ENCODE measurements at places on chromosomes 12 and 14.

DNA sequence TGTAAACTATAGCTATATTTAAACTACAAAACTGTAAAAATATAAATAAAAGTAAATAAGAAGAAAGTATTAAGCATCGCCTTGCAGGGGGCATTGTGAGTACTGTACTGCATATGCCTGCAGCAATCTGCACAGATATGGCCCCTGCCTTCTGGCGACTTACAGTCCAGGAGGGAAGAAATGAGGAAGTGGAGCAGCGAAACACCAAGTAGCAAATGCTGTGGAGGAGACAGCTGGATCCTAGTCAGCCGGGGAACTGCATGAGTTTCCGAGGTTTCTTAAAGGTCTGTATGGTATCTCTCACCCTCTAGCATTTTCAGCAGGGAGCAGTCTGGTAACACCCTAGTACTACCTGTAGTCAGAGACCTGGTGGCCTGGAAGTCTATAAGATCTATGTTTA, 256.9 kb downstream of the CACNA1C start:
- DNase-seq = no peak

- no peak for DNase-seq
These were observed 769.6 kb upstream of the ALG10B start for GRCh38 chr12:37546901-37547475.

DNA sequence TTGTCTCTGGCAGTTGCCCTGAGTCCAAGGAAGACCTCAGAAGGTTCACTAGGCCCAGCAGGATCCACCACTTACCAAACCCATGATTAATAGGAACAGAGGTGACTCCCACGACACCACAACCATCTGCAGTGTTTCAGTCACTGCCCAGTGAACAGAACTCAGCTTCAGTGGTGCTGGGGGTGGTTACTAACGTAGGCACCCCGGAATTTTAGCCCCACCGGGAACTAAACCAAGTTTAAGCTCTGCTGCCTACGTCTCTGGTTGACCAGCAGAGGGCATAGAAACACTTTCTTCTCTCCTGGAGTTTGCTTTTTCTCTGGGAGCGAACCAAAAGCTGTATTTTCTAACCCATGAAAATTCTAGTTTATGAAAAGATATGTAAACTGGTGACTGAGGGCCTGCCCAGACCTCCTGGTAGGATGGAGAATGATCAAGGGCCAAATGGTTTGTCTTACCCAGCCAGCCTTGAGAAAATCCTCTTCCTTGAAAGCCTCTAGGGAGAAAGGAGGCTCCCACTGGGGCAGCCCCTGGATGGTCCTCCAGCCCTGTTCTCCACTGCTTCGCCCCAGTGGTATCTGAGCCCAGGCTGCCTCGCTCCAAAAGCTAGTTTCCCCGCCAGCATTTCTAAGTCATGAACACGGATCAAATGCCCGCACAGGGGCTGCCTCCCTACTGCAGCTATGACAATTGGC, 379.8 kb downstream of the DPF3 start:
- DNase-seq = no peak

DNA sequence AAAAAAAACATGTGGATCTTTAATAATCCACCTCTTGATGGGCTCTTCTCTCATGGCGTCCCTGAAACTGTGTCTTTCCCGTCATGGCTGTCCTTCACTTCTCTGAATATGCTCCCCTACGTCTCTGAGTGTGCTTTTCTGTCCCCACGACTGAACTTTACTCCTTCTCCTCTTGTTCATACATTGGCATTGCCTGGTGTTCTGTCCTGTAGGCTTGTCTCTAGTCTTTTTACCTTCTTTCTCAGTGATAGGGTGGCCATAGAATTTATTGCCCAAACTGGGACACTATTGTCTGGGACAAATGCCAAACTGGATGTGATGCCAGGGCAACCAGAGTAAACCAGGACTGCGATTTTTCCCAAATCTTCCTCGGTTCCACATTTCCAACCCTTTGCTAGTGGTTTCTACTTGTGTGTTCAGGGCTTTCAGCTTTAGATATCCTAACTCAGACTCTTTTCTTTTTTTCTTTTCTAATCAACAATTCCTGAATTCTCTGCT, 202.2 kb downstream of the ATP23 start:
- no peak for DNase-seq

- DNase-seq = no peak
These were observed 194.2 kb upstream of the ABCD2 start for GRCh38 chr12:39813776-39814175.

- DNase-seq = no peak
These were observed 23.1 kb upstream of the TBC1D30 start for GRCh38 chr12:64801381-64801780.

GRCh38 chr12:48788854-48789775, at the start of gene ADCY6:
ADCY6 (minus strand) TSS chr12:48789089; CDS start chr12:48783434, 5,655 bp downstream.
- no peak for DNase-seq

- no peak for DNase-seq
These were observed 11.6 kb upstream of the SPTB start for GRCh38 chr14:64891173-64891838.

- DNase-seq = no peak
These were observed 210.4 kb downstream of the SPTSSA start for GRCh38 chr14:34251662-34252061.

GRCh38 chr12:52142431-52142830, 49.4 kb downstream of the KRT80 start:
- DNase-seq = no peak

- no peak for DNase-seq
These were observed 26.4 kb downstream of the ALG10 start for GRCh38 chr12:34048714-34049113.

DNA sequence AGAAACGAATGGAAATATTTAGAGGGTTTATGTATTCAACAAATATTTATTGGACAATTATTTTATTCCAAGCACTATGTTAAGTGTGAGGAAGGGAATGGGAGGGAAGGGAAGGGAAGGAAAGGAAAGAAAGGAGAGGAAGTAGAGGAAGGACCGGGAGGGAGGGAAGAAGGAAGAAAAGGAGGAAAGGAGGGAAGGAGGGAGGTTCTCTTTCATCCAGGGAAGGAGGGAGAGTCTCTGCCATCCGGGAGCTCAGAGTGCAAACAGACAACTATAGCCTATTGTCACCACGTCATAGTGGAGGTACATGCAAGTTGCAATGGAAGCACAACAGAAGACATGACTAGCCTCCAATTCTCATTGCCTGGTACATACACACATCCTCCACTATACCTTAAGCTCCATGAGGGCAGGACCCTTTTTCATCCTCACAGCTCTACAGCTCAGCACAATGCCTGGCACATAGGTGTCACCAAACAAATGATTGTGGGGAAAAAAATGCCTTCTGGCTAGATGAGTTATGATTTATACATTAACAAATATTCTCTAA, 48.1 kb downstream of the DAD1 start:
- DNase-seq = no peak

DNA sequence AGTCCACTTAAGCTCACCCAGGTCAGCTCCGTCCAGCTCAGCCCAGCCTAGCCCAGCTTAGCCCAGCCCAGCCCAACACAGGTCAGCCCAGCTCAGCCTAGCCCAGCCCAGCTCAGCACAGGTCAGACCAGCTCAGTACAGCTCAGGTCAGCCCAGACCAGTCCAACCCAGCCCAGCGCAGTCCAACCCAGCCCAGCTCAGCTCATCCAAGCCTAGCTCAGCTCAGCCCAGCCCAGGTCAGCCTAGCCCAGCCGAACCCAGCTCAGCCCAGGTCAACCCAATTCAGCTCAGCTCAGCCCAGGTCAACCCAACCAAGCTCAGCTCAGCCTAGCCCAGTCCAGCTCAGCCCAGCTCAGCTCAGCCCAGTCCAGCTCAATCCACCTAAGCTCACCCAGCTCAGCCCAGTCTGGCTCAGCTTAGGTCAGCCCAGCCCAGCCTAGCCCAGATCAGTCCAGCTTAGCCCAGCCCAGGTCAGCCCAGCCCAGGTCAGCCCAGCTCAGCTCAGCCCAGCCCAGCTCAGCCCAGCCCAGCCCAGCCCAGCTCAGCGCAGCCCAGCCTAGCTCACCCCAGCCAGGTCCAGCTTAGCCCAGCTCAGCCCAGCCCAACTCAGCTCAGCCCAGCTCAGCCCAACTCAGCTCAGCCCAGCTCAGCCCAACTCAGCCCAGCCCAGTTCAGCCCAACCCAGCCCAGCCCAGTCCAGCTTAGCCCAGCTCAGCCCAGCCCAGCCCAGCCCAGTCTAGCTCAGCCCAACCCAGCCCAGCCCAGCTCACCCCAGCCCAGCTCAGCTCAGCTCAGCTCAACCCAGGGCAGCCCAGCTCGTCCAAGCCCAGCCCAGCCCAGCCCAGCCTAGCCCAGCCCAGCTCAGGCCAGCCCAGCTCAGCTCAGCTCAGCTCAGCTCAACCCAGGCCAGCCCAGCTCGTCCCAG, 184.0 kb downstream of the TMEM121 start:
- no peak for DNase-seq

GRCh38 chr12:108633534-108634248, at the start of gene SELPLG:
SELPLG (minus strand) TSS chr12:108633894; CDS start chr12:108624307, 9,587 bp downstream.
- DNase-seq = peak; percentile 96

GRCh38 chr12:79434561-79434960, 256.2 kb downstream of the PAWR start:
- no peak for DNase-seq

DNA sequence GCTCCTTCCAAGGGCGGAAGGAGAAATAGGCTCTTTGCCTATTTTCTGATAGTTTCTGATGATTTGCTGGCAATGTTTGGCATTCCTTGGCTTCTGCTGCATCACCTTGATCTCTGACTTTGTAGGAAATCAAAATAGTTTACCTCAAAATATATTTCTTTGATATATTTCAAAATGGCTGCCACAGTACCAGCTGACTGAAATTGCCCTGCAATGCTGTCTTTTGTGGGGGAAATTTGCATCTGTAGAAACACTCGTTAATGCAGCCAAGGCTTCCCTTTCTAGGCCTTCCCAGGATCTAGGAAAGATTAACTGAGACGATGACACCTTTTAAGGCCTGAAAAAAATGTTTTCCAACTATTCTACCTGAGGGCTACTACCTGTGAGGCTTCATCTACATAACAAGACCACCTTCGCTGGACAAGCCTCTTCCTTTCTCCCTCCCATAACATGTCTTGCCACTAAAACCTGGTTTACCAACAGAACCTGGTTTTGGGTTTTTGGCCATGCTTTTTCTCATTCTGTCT, 212.8 kb upstream of the SSTR1 start:
- DNase-seq = no peak

DNA sequence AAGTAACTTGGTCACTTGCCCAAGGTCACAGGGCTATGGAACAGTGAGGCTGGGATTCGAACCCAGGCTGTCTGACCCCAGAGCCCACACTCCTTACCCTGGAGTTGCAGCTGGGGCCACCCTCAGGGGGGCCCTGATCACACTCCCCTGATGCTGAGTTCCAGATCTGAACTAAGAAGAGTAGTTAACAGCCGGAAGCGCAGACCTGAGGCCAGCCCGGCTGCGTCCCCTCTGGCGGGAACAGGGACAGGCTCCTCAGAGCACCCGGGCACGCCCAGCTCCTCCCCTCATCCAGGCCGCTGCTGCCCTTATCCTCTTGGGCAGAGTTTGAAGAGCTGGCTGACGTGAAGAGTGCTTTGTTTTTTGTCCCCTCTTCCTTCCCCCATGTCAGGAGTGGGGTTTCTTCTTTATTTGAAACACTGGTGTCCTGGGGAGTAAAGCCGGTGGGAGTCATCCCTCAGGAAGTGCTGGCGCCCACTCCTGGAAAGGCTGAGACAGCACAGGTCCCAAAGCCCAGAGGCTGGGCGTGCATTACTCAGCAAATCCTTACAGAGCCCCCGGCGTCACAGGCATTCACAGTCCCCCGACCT, 8.7 kb downstream of the PHB2 start:
- DNase-seq = no peak

DNA sequence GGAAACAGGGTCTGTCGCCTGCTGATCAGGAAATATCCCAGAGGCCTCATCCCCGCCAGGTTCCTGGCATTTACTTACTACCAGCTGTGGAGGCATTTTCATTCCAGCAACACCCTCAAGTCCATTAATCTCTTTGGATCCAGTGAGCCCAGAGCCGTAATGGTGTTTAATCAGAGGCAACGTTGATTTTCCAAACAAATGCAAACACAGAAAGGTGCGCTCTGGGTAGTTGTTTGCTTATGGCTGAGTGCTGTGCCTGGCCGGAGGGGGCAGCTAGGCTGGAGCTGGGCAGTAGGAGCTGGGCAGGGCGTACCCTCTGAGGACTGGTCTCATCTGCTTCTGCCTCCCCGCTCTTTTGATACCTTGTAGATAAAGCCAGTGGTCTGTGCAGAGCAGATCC, 110.6 kb downstream of the ADCK1 start:
- no peak for DNase-seq

GRCh38 chr12:11773889-11774677, 124.6 kb downstream of the ETV6 start:
- no peak for DNase-seq

DNA sequence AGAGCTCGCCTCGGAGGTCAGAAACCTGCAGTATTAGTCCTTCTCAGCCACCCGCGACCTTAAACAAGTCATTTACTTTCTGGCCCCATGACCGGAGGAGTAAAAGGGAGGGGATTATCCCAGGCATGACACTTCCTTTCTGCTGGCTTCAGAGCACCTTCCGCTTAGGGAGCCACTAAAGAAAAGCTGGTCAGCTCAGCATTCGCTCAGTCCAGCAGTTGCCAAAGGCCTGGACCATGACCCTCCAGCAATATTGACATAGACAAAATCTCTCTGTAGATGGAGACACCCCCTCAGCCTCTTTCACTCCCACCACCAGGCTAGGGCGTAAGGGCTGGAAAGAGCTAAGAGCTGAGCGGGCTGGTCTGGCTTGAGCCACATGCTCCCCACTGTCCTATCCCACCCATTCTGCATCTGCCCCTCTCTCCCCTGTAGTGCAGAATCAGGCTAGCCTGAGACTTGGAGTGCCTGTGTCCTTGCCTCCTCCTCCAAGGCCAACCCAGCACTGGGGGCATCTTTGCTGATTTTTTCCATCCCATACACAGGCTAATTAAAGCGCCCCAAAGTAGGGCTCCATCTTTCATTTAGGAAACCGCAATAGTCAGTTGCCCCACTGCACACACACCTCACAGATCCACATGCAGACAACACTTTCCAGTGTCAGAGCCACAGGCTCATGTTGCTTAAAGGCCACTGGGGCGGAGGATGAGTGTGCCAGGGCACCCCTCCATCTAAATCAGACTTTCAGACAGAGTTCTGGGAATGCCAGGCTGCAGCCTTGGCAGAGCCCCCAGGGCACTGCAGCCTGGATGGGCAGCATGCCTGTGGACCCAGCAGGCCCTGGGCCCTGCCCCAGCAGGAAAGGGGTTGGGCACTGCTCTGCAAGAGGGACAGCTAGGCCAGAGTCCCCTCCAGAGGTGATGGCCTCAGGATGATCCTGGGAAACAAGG, 4.0 kb upstream of the CPNE6 start:
- no peak for DNase-seq

- peak; percentile 69 for DNase-seq
These were observed 23.5 kb upstream of the ZFP36L1 start for GRCh38 chr14:68816183-68816942.

GRCh38 chr14:70882776-70883492, 24.3 kb upstream of the PCNX1 start:
- no peak for DNase-seq

Data from GM12864 (cell line).